Gastroesophageal sphincter (tissue), 4 donors: ENCODE measurements at places on chromosomes 5 and 9. TPM values are rescaled to one million over a fixed set of nuclear protein-coding genes. Genes with fewer than 3 reads are reported as not detected.

Gene ADAMTS2
- total RNA-seq = 14.8 TPM

Gene STKLD1
- not detected for total RNA-seq

Gene PDE6A
- total RNA-seq = not detected

Gene UBE2B
- total RNA-seq = 53.9 TPM

Gene GABRB2
- 1.2 TPM for total RNA-seq

Gene GABRA1
- not detected for total RNA-seq

Gene DRD1
- not detected for total RNA-seq

Gene GAPT
- total RNA-seq = not detected

Gene CDH6
- 6.9 TPM for total RNA-seq

Gene N4BP3
- 1.2 TPM for total RNA-seq

Gene PHF24
- total RNA-seq = 0.30 TPM

Gene CER1
- not detected for total RNA-seq

Gene NMUR2
- total RNA-seq = not detected

Gene GPR151
- total RNA-seq = not detected

Gene FAM151B
- total RNA-seq = 1.3 TPM
